ENCODE measurements at places on chromosomes 5 and 9. TPM values are rescaled to one million over a fixed set of nuclear protein-coding genes. Genes with fewer than 3 reads are reported as not detected.
A peak's percentile ranks its signal among the peaks of the same experiment; 100 is the strongest.

DNA sequence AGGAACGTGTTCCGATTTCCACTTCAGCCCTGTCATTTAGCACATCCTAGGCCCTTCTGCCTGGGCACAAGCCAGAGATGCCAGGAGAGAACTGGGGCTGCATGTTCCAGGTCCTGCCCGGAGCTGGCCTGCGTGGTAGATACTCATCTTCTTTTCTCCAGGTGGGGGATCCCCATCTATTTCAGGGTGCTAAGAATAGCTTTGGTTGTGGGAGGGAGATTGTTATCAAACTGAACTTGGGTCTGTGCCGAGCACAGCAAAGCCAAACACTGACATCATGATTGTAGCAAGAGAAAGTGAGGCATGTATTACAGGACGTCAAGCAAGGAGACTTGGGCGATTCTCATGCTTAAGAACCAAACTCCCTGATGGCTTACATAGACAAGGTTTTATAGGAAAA is 18.2 kb downstream of the C9orf153 start:
- H3K27me3 ChIP-seq = no peaks in the 10 kb centered on the region
- no peak for DNase-seq
- H3K36me3 ChIP-seq = no peaks in the 10 kb centered on the region
- no peak overlapping the region for H3K4me3 ChIP-seq
- peaks cover 3% of the 10 kb centered on the region for H3K4me1 ChIP-seq

- H3K4me1 ChIP-seq = peaks cover 21% of the 10 kb centered on the region
- H3K27ac ChIP-seq = no peak overlapping the region
- H3K36me3 ChIP-seq = no peaks in the 10 kb centered on the region
- H3K27me3 ChIP-seq = no peaks in the 10 kb centered on the region
Observed at GRCh38 chr9:115211413-115212124, 93.6 kb upstream of the TNC start.

DNA sequence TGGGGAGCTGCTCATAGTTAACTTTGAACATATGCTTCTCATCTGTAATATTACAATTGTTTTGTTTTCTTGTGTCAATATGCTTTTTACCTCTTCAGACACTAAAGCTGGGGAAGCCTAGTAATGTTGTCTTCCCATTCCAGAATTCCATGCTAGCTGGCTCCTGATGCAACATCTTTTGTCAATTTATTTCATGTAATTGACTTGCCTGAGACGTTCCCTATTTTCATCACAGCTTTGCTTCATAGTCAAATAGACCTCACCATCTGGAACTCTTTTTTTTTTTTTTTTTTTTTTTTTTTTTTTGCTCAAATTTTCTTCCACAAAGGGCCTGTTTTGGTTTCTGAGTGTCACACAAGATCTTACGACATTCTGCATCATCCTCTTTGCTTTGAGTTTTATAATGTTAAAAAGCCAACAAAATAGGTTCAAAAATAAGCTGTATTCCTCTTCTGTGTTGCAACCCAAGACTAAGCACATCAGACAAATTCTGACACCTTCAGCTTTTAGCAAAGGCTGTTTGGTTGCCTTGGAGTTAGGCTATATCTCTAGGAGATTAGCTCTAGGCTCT is 235.2 kb downstream of the NR3C1 start:
- H3K27me3 ChIP-seq = no peaks in the 10 kb centered on the region
- H3K36me3 ChIP-seq = no peaks in the 10 kb centered on the region
- H3K27ac ChIP-seq = no peak overlapping the region
- H3K4me1 ChIP-seq = no peaks in the 10 kb centered on the region
- H3K4me3 ChIP-seq = no peak overlapping the region

GRCh38 chr9:95018099-95018936 is 291.8 kb downstream of the AOPEP start:
- peak overlapping the region; percentile 81 for H3K27ac ChIP-seq
- DNase-seq = peak; percentile 97
- H3K4me1 ChIP-seq = peaks cover 26% of the 10 kb centered on the region
- H3K4me3 ChIP-seq = peak overlapping the region; percentile 8
- no peaks in the 10 kb centered on the region for H3K27me3 ChIP-seq
- peaks cover 3% of the 10 kb centered on the region for H3K36me3 ChIP-seq

TYRP1 gene
- 0.17 TPM for total RNA-seq
